ENCODE measurements at places on chromosomes 4 and X.

GRCh38 chr4:156190615-156191014, 236.9 kb upstream of the CTSO start:
- DNase-seq: no peak

- DNase-seq: no peak
Measured at GRCh38 chr4:144667500-144667899, 21.5 kb downstream of the HHIP start.

DNA sequence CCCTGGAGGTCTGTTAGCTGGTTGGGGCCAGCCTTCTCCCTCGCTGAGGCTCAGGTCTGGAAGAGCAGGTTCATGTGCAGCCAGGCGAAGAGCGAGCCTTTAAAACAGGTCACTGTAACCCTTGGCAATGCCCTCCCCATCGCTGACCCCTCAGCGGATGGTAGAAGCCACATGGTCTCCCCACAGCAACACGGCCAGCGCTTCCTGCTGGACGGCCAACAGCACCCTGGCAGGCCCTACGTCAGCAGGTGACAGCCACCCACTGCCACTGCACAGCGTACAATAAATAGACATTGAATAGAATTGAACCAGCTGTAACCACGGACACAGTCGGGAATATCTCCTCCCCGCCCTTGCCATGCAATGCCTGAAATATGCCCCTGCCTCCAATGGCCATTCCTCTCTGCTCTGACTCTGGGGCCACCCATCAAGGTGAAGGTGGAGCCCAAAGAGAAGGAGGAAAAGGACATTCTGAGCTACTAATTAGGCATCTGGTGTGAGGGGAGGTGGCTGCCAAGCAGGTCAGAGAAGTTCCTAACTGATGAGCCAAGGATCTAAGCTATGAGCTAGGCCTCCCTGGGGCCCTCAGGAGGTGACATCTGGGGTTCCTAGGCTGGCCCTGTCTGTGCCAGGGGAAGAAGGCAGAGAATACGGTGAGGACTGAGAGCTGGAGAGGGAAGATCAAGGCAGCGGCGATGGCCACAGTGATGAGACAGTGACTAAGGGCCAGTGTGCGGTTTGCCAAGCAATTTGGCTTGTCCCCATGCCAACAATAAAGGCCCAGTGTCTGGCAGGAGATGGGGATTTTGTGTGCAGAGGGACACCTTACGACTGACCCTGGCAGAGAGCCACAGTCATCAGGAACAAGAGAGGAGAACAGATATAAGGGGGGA, 202.3 kb downstream of the BCOR start:
- no peak for DNase-seq

GRCh38 chr4:105059337-105059736, 87.3 kb upstream of the TET2 start:
- DNase-seq: no peak

DNA sequence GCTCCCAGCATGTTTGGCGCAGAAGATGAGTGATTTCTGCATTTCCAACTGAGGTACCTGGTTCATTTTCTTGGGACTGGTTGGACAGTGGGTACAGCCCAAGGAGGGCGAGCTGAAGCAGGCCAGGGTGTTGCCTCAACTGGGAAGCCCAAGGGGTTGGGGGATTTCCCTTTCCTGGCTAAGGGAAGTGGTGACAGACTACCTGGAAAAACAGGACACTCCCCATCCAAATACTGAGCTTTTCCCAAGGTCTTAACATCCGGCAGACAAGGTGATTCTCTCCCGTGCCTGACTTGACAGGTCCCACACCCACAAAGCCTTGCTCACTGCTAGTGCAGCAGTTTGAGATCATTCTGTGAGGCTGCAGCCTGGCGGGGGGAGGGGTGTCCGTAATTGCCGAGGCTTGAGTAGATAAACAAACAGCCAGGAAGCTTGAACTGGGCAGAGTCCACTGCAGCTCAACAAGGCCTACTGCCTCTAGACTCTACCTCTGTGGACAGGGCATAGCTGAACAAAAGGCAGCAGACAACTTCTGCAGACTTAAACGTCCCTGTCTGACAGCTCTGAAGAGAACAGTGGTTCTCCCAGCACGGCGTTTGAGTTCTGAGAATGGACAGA, 307.7 kb upstream of the ARSJ start:
- no peak for DNase-seq

GRCh38 chrX:130915302-130915701, 12.3 kb upstream of the ENOX2 start:
- no peak for DNase-seq

DNA sequence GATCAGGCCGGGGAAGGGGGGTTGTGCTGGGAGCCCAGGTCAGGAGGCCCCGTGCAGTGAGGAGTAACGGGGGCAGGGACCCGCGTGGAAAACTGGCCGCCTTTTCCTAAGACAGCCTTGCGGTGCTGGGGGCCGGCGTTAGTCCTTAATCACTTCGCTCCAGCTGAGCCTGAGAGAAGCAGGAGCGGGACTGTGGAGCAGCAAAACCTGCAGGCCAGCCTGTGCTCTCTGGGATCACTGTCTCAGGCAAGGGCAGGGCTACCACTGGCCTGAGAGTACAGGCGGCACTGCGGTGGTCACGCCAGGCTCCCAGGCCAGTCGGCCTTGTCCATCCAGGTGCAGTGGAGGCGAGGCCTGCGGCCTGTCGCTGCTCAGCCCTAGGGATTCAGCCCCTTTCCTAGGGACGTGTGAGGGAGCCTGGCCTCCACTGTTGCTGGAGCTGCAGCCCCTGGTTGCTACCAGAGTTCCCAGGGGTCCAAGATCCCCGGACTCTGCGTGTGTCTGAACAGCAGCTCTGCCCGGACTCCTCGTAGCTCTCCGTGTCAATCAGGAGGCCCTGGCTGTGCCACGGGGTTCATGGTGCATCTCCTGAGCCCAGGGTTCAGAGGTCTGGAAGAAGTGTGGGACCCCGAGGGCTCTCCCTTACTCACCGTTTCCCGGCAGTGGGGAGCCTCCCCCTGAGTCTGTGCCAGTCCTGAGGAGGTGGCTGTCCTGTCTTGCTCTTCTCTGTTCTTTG, 2141.7 kb upstream of the TENM3 start:
- DNase-seq: no peak

- no peak for DNase-seq
Measured at GRCh38 chrX:68666580-68666979, 19.1 kb downstream of the STARD8 start.

DNA sequence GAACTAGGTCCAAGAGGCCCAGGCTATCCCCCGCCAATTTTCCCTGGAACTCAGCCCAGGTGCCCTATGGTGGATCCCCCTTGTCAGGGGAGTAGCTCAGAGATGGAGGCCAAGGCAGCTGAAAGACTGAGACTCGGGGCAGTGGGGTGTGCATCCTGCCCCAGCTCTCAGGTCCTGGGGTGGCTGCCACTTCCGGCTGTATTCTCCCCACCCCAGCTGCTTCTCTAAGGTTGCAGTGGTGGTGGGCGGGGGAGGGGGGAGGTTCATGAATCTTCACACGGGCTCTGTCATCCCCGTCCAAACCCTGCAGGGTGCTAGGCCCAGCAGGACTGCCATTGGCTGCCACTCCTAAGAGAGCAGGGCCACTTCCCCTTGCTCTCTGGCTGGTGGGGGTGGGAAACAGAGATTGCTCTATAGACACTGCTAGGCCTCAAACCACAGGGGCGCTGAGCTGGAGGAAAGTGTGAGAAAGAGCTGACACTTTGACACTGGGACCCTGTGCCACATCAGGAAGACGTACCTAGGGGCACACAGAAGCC, 1.5 kb downstream of the SASH3 start:
- DNase-seq: no peak

- no peak for DNase-seq
Measured at GRCh38 chrX:28585767-28586166, 1.5 kb upstream of the IL1RAPL1 start.

DNA sequence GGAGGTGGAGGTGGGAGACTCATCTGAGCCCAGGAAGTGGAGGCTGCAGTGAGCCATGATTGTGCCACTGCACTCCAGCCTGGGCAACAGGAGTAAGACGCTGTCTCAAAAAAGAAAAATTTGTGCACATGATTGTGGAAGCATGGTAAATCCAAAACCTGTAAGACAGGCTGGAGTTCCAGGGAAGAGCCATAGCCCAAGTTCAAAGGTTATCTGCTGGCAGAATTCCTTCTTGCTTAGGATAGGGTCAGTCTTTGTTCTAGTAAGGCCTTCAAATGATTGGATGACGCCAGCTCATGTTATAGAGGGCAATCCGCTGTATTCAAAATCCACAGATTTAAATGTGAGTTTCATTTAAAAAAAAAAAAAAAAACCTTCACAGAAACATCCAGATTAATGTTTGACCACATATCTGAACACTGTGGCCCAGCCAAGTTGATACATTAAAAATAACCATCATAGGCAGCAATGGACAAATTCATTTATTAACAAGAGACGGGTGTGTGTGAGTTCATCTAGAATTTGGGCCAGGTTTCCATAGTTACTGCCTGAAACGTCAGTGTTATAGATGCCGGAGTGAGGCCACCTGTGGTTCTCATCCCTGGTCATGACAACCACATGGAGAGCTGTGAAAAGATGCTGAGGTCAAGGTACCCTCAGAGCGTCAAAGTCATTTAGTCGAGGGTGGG, 35.2 kb upstream of the SLC2A9 start:
- DNase-seq: no peak

- no peak for DNase-seq
Measured at GRCh38 chr4:125728568-125728967, 413.8 kb downstream of the FAT4 start.

DNA sequence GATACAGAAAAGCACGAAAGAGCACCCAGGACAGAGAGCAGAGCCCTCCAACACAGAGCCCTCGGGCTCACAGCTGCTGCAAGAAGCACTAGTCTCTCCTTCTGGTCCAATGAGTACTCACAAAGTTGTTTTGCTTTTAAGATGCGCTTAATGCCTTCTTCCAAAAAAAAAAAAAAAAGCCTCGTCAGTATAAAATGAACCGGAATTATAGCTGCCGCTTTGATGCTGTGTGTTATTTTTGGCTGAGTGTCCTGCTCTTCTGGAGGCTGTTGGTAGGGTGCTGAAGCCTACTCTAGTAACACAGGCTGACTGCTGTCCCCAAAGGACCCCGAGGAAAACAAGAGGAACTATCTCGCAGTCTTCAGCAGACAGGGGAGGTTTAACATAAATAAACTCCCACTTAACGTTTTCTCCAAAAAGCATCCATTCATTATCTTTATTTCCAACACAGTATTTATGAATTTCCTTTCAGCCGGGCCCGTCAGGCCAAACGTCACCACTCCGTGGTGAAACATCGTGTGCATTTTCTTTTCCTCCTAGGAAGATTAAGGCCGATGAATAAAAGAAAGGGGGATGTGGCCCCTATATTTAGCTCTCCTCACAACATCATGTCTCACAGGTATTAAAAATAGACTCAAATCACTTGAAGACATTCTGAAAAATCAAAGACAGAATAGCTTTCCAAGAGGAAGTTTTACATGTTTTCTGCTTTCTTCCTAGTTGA, 213.7 kb upstream of the PPARGC1A start:
- no peak for DNase-seq

- DNase-seq: no peak
Measured at GRCh38 chr4:148057516-148057915, 325.6 kb downstream of the ARHGAP10 start.

- no peak for DNase-seq
Measured at GRCh38 chr4:119525771-119526712, 102.6 kb downstream of the PDE5A start.

GRCh38 chr4:185730849-185731608, 81.0 kb downstream of the SORBS2 start:
- no peak for DNase-seq

DNA sequence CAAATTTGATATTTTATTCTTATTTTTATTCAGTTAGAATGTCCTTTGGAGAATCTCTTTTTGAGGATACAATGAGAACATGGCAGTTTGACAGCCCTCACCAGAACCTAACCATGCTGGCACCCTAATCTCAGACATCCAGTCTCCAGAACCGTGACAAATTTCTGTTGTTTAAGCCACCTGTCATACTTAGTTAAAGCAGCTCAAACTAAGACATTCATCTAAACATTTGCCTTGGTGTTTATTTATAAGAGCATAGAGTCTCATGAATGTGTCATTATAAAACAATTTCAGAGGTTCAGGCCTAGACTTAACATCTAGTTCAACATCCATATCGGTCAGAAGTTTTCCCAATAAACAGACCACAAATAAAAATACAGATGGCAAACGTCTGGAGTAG, 125.1 kb upstream of the FUNDC1 start:
- no peak for DNase-seq

- DNase-seq: no peak
Measured at GRCh38 chr4:70531981-70532380, 13.6 kb downstream of the AMTN start.

GRCh38 chr4:147899512-147899911, 167.6 kb downstream of the ARHGAP10 start:
- no peak for DNase-seq

DNA sequence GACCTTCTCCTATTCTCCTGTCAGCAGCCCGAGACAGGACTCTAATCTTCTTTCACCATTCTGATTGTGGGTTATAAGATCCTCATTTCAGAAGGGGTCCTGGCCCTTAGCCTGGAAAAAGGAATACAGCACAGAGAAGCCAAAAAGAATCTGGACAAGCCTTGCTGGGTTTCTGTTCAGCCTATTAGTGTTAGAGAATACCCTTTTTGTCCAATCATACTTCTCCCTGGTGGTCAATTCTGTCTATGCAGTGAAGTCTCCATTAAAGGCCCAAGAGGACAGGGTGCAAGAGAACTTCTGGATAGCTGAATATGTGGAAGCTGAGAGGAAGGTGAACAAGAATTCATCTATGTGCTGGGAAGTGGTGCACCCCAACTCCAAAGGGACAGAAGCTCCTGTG, 105.7 kb upstream of the AGA start:
- no peak for DNase-seq

GRCh38 chrX:6465756-6466155, 69.2 kb downstream of the VCX3A start:
- DNase-seq: no peak

GRCh38 chr4:42579903-42580302, 77.0 kb downstream of the ATP8A1 start:
- DNase-seq: no peak

- no peak for DNase-seq
Measured at GRCh38 chr4:61309616-61310015, 109.5 kb downstream of the ADGRL3 start.

DNA sequence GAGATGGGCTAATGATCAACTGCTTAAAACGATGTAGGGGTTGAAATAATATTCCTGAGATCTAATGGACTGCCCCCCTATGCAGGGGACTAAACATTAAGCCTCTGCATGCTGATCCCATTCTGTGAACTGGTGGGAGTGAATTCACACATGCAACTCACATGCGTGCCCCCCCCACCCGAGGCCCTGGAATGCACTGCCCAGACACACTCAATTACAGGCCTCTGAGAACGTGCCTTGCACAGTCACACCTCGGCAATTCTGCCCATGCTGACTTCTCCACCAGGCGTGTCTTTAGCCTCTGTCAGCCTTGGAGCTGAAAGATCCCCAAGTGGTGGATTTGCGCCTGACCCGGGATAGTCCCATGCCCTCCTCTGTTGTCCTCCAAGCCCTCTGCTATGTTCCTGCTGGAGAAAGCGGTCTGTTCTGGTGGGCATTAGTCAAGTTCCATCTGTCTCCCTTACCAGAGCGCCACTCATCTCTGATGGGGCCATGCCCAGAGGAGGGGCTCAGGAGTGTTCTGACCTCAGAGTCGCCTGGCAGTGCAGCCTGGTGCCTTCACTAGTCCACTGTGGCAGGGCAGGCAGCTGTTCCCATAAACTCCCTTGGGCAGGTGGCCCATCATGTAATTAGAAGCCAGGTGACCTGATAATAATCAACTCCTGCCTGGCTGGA, 86.5 kb downstream of the DRD5 start:
- DNase-seq: no peak

GRCh38 chrX:69280933-69281332, 115.7 kb upstream of the PJA1 start:
- no peak for DNase-seq

Data from NCI-H2227 treated with DMSO at 0.1 percent for 48 hours (cell line).